Retina (tissue), 1 donor: ENCODE measurements at places on chromosomes 7 and 10.

DNA sequence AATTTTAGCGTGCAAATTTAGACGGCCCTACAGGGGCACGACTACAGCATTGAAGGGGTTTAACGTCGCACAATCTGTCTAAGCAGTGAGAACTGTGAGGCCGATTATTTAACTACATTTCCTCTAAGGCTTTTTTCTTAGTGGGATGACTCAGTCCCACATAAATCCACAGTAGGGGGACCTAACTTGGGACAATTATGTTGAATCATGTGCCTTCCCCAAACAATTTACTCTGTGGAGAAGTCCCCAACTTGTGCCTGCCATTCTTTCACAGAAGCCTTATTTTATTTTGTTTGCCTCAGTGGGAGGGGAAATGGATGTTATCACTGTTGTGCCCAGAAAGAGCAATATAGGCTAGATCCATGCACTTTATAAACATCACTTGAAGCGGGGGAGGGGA lies 80.3 kb upstream of the CDCA7L start:
- DNase-seq, result no peak

DNA sequence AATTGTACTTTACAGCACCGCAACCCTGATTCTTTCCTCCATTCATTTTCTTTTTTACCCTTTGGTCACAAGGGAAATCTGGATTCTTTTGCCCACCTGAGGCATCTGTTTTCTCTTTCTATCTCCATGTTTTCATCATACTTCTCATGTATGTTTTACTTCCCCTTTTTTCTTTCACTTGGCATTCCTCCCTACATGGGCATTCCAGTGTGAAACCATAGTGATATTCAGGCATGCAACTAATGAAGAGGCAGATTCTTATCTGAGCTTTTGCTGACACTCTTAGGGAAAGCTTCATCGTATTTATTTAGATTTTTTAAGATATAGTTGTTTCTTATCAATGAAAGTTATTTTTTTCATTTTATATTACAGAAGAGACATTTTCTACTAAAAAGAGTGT lies 405.2 kb upstream of the TEX47 start:
- no peak for DNase-seq

GRCh38 chr7:87599336-87599735 lies 1.3 kb downstream of the ABCB1 start:
- peak; percentile 7 for DNase-seq

DNA sequence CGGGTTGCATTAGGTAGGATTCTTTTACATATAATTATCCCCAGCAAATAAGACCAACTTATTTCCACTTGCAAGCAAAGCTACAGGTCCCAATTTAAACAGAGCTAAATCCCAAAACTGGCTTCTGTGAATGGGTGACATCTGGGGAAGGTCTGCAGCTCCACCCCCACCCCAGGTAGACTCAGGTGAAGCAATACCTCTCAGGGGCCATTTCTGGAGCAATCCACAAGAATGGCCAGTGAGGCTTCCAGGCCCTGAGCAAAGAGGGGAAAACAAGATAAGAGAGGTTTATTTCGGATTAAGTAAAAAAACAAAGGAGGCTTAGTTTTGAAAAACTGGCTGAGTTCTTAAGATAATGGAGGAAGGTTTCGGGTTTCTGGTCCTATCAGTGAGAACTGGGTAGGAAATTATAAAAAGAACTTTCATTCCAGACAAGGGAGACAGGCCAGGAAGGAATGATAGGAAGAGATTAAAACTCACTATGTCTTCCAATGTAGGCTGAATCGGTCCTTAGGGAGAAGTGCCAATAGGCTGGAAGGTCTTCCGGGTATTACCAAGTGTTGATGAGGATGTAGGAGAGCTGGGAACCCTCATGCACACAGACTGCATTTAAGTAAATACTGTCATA lies 25.4 kb downstream of the SH3PXD2A start:
- DNase-seq, result no peak

- DNase-seq, result peak; percentile 88
These were observed 1.0 kb downstream of the CDK6 start for GRCh38 chr7:92835261-92835850.

GRCh38 chr7:2354939-2355704 lies 495 bp downstream of the EIF3B start:
- DNase-seq, result no peak

GRCh38 chr7:113825832-113826231 lies 93.0 kb downstream of the PPP1R3A start:
- DNase-seq, result no peak

DNA sequence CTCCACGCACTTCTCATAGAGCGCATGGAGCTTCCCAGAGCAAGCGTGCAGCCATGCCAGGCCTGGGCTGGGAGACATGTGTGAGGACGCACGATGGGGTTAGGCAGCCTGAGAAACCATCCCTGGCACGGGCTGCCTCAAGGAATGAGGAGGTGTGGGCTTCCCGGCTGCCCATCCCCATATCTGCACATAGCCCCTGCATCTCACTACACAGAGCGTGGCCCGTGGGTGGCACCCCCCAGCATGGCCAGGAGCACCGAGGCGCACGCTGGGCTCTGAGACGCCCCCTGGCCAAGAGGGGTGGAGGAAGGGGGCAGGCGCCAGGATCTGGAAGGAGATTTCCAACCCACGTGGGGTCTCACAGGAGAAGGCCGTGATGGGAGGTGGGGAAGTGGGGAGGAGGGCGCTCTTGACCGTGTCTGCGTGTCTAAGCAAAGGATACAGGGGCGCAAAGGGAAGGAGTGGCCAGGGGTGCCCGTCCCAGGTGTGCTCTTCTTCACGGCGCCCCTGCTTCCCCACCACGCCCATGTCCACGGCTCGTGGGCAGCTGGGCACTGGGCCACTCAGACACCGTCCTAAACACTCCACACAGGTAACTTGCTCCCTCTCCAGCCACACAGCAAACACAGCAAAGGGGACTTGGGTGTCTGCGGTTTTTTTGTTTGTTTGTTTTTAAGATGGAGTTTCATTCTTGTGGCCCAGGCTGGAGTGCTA lies 340.5 kb downstream of the PTPRN2 start:
- DNase-seq, result no peak

- no peak for DNase-seq
These were observed 35.6 kb upstream of the C10orf90 start for GRCh38 chr10:126705951-126706565.

DNA sequence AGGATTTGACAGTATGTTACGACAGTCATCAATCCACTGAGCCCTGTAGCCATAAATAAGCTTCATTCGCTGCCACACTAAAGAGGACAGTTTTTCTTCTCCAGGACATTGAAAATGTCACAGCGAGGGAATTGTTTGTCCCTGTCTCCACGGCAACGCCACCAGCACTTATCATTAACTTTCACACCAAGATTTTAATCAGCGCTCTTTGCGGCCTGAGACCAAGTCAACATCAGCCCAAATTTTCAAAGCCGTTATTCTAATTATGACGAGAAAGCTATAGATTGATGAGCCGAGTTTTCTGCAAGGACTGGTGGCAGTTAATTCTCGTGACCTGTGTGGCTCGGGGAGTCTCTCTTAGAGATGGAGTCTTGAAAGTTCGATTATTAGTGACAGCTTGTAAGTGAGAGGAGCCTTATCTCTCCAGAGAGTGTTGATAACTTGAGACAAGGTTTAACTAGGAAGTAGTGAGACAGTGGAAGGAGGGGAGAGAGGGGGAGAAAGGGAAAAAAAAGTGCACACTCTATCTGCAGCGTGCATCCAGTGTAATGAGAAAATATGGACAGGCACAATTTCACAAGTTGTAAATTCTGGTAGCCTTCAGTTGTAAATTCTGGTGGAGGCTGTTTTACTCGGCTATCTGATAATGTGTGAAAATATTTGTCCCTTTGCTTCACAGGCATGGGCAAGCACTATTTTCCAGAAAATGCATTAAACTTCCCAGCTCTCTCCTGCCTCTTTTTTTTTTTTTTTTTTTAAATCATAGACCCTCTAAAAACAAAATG lies 473.3 kb downstream of the LRMDA start:
- DNase-seq, result peak; percentile 63

DNA sequence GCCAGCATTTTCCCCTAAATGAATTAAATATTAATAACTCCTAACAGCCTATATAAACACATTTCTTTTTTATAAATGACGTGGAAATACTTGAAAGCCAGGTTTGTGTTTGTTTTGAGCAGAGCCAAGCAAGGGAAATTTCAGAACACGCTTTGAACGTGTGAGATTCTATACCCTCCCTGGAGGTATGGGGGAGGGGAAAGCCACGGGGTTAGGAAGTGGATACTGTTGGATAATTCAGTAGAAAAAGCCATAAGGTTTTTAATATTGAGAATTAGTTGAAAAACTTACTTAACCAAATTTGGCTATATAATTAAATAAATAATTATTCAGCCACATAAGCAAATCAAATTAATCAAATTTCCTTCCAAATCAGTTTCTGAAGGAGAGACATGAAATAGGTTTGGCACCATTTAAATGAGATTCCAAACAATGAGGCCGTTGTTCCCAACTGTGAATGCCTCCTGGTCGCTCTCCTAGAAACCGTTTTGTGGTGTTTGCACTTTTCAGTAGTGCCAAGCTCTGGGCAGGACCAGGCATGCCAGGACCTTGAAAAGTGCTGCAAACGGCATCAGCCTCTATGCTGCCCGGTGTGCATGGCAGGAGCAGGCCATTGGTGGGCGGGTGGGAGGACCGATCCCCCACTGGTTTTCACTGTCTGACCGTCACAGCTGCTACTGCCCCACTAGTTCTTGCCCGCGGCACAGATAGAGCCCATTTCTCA lies 88.1 kb downstream of the SEPTIN14 start:
- peak; percentile 22 for DNase-seq

DNA sequence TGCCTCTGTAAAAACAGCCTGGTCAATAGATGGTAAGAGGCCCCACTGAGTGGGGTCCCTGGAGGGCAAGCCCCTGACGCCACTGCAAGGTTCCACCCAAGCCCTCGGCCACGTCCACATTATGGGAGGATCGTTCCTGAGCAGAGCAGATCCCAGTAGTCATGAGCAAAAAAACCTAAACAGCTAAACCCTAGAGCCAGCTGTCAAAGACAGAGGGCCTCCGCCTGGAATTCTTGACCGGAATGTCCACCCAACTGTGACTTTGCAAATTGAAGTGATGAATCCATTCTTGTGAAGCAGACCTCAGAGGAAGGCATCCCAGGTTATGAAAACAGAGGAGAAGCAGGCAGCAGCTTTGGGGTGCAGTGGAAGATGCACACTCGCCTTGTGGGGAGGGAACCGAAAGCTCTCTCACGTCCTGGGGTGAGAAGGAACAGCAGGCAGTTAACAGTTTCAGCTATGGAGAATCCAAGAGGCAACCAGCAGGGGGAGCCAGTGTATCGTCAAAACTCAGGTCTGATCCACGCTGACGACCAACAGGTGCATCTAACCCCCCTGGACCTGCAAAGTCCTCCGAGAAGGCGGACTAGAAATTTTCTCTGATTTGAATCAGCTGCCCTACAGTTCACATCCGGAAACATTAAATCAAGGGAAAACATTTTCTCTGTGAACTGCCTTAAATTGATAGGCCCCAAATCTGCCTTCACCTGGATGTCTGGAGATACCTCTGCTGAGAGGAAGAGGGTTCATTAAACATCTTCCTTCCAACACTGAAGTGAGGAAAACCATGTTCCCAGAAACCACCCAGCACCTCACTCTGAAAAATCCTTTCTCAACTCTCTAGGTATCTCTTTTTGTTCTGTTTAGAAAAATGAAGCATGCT lies 139.1 kb upstream of the PFKP start:
- peak; percentile 83 for DNase-seq

GRCh38 chr10:132571650-132572544 lies 34.3 kb downstream of the INPP5A start:
- DNase-seq, result no peak

DNA sequence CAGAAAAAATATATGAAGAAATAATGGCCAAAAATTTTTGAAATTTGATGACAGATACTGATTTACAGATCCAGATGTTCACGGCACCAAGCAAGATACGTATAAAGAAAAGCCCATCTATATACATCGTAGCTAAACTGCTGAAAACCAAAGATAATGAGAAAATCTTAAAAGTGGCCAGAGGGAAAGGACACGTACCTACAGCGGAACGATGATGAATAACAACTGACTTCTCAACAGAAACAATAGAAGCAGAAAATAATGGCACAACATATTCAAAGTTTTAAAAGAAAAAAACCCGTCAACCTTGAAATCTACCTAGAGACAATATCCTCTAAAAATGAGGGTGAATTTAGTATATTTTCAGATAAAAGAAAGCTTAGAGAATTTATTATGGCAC lies 31.9 kb downstream of the IL2RA start:
- DNase-seq, result no peak

GRCh38 chr7:96034940-96035727 lies 262.8 kb downstream of the DYNC1I1 start:
- DNase-seq, result peak; percentile 42

DNA sequence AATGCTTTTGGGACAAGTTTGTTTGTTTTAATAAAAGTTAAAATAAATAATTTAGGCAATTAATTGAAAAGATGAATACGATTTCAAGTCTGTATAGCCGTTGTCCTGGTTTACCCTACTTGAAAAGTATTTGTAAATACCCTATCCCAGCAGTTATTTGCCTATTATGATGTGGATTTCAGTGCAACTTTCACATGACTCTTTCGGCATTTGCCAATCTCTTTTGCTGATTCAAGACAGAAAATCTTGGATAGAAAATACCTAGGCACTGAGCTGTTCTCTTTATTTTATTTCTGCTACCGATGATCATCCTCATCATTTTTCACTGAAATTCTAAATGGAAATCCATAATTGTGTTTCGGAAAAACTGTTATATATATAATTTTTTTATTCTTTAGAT lies 125.9 kb upstream of the FZD8 start:
- no peak for DNase-seq

DNA sequence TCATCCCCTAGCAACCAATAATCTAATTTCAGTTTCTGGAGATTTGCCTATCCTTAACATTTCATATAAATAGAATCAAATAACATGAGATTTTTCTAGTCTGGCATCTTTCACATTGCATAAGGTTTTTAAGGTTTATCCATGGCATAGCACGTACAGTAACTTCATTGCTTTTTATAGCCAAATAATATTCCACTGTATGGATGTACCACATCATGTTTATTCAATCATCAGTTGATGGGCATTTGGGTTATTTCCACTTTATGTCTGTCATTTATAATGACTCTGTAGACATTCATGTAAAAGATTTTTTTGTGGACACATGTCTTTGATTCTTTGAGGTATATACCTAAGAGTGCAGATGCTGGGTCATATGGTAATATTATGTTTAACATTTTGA lies 1052.6 kb downstream of the DNAJB9 start:
- DNase-seq, result no peak

DNA sequence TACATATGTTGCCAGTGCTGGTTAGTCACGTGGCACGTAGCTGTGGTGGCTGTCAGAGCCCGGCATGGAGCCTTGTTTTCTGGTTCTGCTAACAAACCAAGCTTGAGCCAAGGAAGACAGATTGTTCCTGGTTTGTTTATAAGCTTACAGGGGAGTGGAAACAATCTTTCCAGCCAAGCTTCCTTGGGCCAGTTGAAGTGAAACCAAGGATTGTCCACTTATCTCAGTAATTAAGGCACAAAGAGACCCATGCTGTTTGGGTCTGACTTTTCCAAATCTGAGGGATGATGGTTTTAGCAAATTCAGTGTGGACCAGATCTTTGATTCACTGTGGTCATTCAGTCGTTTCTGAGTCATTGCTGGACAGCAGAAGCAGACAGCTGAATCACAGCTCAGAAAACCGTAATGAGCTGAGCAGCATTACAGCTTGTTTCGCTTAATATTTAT lies 297.3 kb upstream of the COBL start:
- no peak for DNase-seq

GRCh38 chr10:120557311-120557710 lies 100.3 kb downstream of the PLPP4 start:
- DNase-seq, result peak; percentile 71
